CD4-positive, alpha-beta memory T cell (primary cell): ENCODE measurements at places on chromosomes 4 and X. TPM values are rescaled to one million over a fixed set of nuclear protein-coding genes. Genes with fewer than 3 reads are reported as not detected.
A peak's percentile ranks its signal among the peaks of the same experiment; 100 is the strongest.

- no peak for DNase-seq
These were observed 33.8 kb downstream of the OTUD6A start for GRCh38 chrX:70096052-70096451.

DNA sequence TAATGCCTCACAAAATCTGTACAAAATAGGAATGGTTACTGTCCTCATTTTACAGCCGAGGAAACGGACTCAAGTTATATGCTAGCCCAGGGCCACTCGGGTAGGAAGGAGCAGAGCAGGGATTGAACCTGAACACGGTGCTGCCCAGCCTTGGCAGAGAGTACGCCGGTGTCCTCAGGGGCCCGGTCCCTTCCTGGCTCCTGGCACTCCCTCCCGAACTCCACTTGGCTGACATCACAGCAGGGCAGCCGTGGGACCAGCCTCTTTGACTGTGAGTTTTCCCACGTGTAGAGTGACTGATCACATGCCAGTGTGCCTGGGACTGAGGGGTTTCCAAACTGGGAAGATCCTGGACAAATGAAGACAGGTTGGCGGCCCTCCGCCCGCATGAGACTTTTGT is 23.7 kb downstream of the MAN2B2 start:
- DNase-seq, result no peak

DNA sequence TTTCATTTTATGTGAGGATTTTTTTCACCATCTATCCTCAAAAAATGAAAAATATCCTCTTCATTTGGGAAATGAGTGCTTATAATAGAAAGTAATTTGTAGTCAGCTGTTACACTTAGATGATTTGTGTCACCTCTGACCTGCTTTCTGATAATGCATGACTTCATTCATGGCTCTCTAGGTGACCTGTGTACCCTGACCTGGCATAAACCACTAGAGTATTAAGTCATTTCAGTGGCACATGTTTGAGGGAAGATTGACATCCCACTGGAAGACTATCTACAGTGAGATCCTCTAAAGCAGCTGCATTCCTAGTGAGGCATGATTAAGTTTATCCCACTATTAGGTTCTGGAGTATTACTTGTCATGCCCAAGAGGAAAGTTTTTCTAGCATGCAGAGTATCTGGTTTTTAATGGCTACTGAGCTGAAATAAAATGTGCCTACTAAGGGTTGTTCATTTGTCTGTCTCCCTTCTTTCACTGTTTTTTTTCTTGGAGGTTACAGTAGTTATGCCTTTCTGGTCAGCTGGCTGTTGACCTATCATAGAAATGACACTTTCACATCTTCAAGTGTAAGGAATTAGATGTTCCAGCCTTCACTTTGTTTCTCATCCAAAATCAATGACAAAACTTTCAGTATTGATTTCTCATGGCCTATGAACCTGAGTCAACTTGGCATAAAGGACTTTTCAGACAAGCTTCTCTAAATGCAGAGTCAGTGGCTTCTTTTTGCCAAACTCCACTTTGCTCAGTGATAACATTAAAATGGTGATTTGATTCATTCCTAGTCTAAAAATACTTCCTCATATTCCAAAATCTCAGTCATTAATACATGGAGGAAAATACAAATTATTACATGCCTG is 33.1 kb downstream of the TET2 start:
- DNase-seq, result no peak

DNA sequence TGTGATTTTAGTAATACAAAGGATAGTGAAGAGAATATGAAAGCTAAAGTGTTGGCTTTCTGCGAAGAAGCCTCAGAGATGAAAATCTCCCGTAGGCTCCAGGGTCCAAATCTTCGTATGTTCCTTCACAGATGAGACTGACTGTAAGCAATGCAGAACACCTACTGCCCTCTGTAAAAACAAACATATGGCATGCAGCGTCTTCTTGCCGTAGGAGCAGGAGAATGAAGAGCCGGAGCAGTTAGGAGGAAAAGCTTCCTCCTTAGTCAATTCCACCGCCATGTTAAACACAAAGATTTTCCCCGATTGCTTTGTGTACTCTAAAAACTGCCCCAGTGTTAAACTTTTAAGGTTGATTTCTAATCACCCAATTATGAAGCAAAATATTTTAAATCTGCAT is 22.5 kb downstream of the RWDD4 start:
- no peak for DNase-seq

Gene OPRPN
- not detected for polyA plus RNA-seq

- DNase-seq, result no peak
These were observed 608.6 kb upstream of the AADAT start for GRCh38 chr4:170698334-170698733.

Gene EDA
- polyA plus RNA-seq, result 0.69 TPM

Gene KLHL13
- polyA plus RNA-seq, result 0.59 TPM

DNA sequence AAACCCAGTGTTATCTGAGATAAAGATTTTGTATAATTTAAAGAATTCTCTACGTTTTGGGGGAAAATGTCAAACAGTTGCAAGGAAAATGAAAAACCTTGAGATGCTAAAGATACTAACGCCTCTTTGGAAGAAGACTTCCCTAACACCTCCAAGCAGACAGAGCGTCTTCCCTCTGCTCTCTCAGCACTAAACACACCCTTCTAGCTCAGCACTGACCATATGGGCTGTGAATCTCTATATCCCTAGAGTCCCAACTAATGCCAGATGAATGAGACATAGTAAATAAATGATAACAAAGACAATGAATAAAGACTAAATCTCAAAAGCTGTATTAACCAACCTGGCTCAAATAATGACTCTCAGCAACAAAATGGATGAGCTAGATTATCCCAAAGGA is 13.3 kb downstream of the FUNDC1 start:
- no peak for DNase-seq

Gene ADGRA3
- not detected for polyA plus RNA-seq

DNA sequence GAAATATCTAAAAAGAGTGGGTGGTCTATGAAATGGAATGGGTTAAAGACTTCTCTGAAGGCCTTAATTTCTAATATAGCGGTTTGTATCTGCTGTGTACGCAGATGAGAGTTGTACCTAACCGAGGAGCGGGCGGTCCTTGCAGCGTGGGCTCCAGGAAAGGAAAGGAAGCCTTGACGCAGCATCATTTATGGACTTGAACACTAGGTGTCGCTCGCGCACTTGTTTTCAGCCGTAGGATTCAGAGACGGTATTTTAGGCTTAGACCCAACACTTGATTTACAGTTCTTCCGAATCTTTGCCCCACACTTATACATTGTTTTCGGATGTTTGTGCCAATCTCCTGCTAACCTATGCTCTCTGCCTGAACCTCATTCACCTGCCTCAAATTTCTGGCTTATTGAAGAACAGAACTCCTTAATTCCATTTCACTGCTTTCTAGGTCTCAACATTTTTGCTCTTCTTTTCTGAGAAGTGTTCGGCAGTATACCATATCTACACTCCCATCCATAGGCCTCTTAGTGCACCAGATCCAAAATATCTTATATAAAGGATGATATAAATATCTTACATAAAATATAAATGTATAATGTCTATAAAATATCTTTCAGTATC is 48.9 kb upstream of the AADAT start:
- peak; percentile 43 for DNase-seq

GRCh38 chr4:81923140-81923539 is 450.7 kb downstream of the HNRNPD start:
- no peak for DNase-seq

DNA sequence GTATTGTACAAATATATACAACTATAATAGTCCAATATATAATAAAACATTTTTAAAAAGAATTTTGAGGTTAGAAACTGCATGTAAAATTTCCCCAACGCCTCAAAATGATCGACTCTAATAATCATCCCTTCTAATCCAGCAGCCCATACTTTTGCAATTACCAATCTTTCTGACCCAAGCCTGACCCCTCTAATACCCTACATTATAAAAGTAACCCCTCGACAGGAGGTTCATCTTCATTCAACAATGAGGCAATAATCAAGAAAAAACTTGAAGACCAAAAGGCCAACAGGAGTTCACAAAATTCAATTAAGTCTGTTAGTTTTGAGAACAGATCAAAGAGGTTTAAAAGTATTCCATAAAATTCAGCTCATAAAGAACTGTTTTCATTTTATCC is 393.5 kb downstream of the GPM6A start:
- DNase-seq, result no peak

DNA sequence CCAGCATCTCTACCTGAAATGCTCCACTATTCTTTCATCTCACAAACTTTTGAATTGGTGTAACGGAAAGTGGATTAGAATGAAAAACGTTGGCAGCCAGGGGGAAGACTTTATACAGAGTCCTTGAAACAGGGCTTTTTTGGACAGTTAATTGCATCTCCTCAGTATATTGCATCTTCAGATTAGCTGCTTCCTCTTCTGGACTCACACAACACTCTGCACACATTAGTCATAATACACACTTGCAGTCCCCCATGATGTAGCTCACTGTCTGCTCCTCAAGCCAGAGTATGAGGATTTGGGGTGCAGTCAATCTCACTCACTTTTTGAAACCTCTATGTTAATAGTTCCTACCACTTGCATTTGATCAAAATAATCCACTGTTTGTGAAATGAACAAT is 101.0 kb downstream of the ADGRA3 start:
- no peak for DNase-seq

Gene AFAP1
- polyA plus RNA-seq, result 0.95 TPM

DNA sequence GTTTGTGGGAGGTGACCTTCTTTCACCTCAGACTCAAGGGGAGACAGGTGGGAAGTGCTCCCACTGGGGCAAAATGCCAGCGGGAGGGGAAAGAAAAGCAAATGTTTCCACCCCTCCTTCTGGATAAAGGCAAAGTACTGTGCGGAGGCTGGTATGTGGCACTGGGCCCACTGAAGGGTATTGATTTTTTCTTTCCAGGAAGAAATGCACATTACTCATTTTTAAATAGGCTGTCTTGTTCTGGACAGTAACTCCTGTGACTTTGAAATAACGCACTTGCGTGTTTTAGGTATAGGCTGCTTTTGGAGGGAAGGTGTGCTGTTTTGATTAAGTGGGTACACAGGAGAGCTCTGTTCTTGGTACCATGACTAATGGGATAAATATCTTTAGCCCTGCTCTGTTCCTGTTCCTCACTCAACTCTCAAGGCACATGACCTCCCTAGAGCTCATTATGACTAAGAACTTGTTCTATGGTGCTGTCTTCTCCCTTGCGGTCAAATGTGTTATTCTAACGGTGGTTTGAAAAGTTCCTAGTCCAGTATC is 40.7 kb upstream of the MBTPS2 start:
- no peak for DNase-seq

DNA sequence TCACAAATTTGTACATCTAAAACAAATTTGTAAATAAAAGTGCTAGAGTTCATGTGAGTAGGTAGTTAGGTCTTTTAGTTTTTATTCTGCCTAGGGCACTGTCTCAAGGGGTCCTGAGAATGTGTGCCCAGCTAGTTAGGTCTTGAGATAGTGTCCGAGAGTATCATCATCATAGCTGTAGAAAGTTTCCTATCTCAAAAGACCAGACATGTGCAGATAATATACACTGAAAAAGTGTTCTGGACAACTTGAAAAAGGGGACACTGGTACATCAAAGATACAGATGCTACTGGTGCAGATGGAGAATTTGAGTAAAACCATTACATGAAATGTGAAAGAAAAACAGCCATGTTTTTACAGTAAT is 1.8 kb upstream of the ZCCHC4 start:
- DNase-seq, result no peak

DNA sequence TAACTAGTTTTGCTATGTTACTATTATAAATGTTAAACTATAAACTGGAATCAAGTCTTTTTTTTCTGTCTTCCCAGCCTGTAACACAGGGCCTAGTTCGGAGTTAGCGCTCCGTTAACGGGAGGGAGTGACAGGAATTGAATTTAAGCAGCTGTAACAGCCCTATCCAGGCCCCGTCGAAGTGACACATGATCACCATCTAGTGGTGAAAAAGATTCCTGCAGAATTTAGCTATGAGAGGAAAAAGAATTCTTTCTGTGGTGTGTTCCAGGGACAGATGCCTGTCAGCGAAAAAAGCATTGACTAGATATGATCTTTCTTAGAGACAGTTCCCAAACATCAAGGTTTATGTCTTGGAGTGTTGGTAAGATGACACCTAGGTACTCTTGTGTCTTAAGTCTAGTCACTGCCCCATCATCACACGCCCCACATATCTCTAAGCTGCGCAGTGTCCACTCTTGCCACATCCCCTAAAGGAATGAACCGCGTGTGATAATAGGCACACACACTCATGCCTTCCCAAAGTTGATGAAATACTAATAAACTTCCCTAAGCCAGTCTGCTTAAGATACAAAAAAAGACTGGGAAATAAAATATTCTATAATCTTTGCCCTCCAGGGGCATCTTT is 2.1 kb downstream of the GAB3 start:
- peak; percentile 62 for DNase-seq

GRCh38 chrX:140664939-140665338 is 44.6 kb upstream of the LINC00632 start:
- no peak for DNase-seq

GRCh38 chr4:41661442-41662076 is 87.0 kb downstream of the PHOX2B start:
- DNase-seq, result peak; percentile 18

- DNase-seq, result no peak
These were observed 416.6 kb upstream of the MAGEB18 start for GRCh38 chrX:25721564-25721963.

GRCh38 chr4:119508281-119508680 is 120.3 kb downstream of the PDE5A start:
- DNase-seq, result no peak

DNA sequence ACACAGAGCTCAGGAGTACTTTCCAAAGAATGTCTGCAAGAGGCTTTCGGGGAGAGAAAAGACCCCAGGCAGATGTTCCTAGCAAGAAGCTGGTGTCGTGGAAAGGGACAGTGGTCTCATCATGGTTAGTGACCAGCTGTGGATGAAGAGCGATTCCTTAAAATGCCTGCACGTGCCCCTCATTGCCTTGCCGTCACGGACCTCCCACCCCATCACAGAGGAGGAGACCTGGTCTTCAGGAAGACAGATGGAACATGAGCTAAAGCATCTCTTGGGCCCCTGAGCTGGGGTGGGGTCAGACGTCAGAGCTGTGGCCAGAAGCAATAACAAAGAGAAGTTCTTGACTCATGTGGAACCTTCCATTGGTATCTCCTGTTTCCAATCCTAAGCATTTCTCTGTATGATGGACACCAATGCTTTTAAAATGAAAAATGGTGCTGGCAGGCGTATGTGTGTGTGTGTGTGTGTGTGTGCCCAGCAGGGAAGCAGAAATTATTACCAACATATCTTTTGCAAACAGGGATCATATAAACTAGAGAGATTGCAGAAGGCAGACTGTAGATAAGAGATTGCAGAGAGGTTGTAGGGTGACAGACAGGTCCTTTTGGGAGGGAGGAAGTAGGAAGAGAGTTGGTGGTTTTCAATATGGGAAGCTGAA is 25.2 kb upstream of the ASMTL start:
- DNase-seq, result no peak
